HCT116 (cell line): ENCODE measurements at places on chromosomes 1 and 21. TPM values are rescaled to one million over a fixed set of nuclear protein-coding genes. Genes with fewer than 3 reads are reported as not detected.

DNA sequence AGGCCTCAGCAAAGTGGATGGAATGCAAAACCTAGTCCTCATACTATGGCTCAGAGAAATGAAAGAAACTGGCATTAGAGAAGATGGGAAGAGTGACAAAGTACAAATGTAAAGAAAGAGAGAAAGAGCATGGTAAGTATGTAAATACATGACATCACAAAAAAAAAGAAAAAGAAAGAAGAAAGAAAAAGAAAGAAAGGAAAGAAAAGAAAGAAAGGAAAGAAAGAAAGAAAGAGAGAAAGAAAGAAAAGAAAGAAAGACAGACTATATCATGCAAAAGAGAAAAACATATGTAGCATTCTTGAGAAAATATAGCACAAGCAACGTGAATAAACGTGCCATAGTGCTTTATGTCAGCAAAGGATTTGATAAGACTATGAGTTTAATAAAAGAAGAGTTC is 76.1 kb upstream of the CACHD1 start:
- DNase-seq = no peak

DNA sequence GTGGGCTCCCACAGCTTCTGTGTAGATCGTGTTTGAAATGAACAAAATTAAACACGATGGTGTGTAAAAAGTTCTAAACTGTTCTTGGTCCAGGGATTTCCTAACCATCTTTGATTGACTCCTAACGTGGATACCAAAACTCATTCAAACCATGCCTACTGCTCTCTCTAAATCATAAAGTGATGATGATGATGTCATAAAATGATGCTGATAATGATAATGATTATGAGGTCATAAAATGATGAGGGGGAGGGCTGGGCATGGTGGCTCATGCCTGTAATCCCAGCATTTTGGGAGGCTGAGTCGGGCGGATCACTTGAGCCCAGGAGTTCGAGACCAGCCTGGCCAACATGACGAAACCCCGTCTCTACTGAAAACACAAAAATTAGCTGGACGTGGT is 133.3 kb upstream of the COA6 start:
- no peak for DNase-seq

DNA sequence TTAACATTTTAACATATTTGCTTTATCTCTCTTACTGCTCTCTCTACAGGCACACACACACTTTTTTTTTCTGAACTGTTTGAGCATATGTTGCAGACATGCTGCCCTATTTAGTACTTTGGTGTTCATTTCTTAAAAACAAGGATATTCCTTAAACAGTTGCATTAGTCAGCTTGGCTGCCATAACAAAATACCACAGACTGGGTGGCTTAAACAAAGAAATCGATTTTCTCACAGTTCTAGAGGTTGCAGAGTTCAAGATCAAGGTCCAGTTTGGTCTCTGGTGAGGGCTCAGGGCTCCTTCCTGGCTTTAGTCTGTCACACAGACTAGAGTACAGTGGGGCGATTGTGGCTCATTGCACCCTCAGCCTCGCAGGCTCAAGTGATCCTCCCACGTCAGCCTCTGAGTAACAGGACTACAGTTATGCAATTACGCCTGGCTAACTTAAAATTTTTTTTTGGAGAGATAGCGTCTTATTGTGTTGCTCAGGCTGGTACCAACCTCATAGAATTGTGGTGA is 46.7 kb downstream of the RPRD2 start:
- no peak for DNase-seq

GRCh38 chr1:46437723-46438122 is 43.6 kb downstream of the FAAH start:
- DNase-seq = no peak

ILDR2 gene
- total RNA-seq = 2.4 TPM
